Stimulated activated CD4-positive, alpha-beta T cell treated with anti-CD3 and anti-CD28 coated beads, Interleukin-2, amount 100 ng/mL, for 24 hours (primary cell): ENCODE measurements at places on chromosomes 3 and 15.

- DNase-seq = no peak
These were observed 2.1 kb downstream of the TNK2 start for GRCh38 chr3:195905970-195906864.

DNA sequence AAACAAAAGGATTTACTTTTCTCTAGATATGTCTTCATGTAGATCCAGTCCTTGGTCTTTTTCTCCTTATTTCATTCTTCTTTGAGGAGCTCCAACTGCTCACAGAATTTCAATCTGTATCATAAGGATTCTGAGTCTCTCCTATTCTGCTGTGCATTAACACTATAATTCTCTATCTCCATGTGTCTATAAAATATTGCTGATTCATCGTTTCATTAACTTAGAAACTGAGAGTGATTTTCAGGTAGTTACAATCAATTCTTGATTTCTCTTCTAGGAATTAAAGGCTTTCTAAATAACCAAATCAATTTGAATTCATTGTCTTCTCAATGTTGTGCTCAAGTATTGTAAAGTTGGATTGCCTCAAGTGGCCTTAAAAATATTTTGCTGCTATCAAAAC is 651.5 kb upstream of the CADM2 start:
- DNase-seq = no peak

DNA sequence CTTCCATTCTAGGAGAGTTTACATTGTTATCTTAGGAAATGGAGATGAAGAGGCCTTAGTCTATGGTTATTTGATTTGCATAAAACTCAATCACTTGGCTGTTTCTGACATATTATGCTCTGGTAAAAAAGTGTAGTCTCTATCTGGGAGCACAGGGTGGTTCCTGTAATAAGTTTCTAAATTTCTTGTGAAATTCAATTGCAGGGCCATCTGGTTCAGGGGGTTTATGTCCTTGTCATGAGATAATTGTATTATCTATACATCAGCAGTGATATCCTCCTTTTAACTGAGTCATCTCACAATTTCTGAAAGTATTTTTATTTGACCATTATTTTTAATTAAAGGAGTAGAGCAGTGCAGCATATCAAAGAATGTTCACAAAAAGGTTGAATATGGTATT is 203.3 kb downstream of the MFSD1 start:
- DNase-seq = no peak

- DNase-seq = no peak
These were observed 26.9 kb downstream of the PIERCE2 start for GRCh38 chr15:55434989-55435825.

GRCh38 chr15:91866971-91867372 is 13.5 kb downstream of the SLCO3A1 start:
- no peak for DNase-seq

DNA sequence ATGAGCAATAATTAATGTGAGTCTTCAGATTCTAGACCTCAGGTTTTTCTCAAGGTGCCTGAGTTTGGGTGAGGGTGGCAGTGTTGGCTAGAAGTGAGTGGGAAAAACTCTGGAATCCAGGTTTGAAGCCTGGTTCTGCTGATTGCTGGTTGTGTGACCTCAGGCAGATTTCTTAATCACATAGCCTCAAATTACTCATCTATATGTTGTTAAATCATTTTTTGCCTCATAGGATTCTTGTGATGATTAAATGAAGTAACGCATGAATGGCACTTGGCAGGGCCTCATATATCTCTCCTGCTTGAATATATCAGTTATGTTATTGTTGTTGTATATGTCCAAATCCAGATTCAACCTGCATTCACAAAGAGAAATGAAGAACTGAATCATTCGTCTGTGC is 60.5 kb downstream of the NR2F2 start:
- no peak for DNase-seq

DNA sequence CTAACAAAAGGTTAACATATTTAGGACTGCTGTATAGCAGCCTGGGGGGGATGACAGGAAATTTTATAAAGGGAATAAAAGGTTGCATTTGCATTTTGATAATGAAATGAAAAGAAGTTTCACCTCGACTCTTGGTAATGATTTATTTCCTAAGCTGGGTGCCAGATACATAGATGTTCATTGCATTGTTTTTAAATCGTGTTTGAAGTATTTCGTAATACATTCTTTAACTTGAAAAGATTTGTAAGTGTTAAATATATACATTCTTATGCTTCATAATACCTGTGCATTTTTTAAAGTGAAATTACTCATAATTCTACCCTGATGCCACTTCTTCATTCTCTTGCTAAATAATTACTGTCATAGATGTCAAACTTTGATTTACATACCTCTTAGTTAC is 22.8 kb downstream of the LDHAL6B start:
- no peak for DNase-seq

- DNase-seq = no peak
These were observed 141.4 kb downstream of the GREM1 start for GRCh38 chr15:32859251-32859650.

GRCh38 chr15:57692709-57693108 is 13.8 kb upstream of the POLR2M start:
- DNase-seq = no peak

GRCh38 chr3:161694682-161695564 is 198.3 kb downstream of the OTOL1 start:
- DNase-seq = no peak

GRCh38 chr3:128456776-128457715 is 9.6 kb downstream of the DNAJB8 start:
- no peak for DNase-seq

DNA sequence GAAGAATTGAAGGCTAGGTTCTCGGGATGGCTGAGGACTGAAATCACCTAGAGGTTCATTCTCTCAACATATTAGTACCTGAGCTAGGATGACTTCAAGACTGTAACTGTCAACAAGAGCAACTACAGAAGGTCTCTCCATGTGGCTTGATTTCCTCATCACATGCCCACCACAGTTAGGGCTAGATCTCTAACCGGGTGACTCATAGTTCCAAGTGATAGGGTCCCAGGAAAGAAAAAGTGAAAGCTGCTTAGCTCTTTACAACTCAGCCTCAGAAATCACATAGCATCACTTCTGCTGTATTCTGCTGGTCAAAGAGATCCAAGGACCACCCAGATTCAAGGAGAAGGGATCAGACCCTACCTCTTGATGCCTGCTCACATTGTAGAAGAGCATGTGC is 165.4 kb upstream of the AGTR1 start:
- no peak for DNase-seq

- DNase-seq = no peak
These were observed 253.7 kb upstream of the RASGRP1 start for GRCh38 chr15:38818157-38818790.

DNA sequence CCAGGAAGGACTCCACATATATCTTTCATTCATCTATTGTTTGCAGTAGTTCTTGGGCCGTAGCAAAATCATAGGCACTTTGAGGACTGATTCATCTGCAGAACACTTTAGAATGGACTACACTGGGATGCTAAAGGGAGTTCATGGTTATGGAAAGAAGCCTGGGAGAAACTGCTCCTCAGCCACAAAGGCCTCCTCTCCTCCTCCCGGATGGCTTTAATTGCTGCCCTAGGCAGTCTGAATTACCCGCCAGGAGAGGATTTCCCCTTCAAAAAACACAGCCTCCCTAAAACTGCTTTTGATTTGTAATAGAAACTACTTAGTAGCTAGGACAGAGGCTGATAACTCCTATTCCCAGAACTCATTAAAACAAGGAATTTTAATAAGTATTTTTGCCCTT is 4.6 kb downstream of the TMEM266 start:
- DNase-seq = no peak

- DNase-seq = no peak
These were observed 19.2 kb upstream of the GSK3B start for GRCh38 chr3:120113128-120114116.

- no peak for DNase-seq
These were observed 2.4 kb upstream of the ADGRG7 start for GRCh38 chr3:100606894-100607512.

DNA sequence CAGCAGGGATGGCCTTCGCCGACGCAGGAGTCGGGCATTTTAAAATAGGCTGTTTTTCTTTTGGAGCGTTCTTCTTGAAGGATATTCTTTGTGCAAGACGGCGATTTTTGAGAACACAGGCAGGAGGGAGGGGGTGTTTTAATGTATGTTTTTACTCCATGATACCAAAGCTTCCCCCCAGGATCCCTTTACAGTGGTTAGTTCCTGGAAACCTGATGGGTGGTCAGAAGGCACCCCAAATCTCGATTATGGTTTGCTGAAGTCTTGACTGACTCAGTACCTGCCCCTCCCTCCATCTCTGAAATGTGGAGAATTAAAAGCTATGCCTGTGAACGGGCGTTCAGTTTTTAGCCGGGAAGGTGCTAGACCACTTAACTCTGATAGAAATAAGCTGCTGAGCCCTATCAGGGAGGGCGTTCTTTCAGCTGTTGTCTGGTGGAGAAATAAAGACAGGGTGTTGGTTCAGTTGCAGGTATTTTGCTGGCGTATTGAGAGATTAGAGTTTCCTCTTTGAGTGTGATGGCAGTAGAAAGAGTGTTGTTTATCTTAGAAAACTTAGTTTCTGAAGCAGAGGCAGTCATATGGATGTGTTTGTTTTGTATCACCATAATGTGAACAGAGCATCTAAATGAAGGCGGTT is 3.4 kb downstream of the IGF1R start:
- no peak for DNase-seq

DNA sequence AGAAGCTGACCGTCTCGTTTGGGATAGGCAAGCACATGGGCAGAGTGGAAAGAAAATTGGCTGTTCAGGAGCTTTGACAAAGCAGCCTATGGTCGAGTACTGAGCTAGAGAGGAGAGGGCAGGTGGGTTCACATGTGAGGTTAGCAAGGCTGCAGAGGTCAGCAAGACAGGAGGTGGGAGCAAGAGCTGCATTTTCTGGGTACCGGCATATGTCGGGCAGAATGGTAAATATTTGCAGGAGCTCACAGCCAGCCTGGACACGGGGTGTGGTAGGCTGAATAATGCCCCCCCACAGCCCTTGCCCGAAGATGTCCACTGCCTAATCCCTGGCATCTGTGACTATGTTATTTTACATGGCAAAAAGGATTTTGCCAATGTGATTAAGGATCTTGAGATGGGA is 8.3 kb downstream of the RARRES1 start:
- no peak for DNase-seq

GRCh38 chr3:192445770-192446644 is 281.3 kb downstream of the FGF12 start:
- no peak for DNase-seq

GRCh38 chr3:77259694-77260093 is 219.8 kb downstream of the ROBO2 start:
- no peak for DNase-seq

- DNase-seq = no peak
These were observed 27.3 kb downstream of the RBM6 start for GRCh38 chr3:49967291-49967690.

DNA sequence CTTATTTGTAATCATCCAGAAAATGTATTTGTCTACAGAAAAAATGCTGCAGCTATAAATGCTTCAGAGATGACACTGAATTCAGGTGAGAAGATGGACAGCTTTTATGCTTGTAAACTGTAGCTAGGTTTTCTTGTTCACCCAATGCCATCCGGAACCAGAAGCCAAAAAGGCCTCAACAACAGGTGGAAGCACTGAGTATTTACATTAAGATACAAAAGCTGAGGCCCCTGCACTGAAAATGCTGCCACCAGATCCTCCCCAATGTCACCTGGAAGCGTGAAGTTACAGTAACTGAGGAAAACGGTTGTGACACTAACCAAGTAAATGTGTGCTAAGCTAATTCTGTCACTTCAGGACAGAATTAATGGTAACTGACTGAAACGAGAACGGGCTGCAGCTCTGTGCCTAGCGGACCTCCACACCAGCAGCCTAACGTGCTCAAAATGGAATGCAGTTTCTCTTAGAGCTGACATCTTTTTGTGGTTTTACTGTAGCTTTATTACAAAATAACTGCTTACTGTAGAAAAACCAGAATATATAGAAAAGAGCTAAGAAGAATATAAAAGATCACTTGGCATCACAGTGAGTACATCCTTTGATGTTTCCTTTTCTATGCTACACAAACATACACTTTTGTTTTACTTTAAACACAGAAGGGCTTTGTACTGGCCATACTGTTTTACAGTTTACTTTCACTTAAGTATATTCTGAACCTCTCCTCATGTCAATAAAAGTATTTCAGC is 7.6 kb downstream of the CHSY1 start:
- no peak for DNase-seq

GRCh38 chr15:92524874-92525565 is 130.6 kb downstream of the FAM174B start:
- DNase-seq = no peak

- DNase-seq = no peak
These were observed 240.4 kb upstream of the BHLHE40 start for GRCh38 chr3:4738737-4739274.

DNA sequence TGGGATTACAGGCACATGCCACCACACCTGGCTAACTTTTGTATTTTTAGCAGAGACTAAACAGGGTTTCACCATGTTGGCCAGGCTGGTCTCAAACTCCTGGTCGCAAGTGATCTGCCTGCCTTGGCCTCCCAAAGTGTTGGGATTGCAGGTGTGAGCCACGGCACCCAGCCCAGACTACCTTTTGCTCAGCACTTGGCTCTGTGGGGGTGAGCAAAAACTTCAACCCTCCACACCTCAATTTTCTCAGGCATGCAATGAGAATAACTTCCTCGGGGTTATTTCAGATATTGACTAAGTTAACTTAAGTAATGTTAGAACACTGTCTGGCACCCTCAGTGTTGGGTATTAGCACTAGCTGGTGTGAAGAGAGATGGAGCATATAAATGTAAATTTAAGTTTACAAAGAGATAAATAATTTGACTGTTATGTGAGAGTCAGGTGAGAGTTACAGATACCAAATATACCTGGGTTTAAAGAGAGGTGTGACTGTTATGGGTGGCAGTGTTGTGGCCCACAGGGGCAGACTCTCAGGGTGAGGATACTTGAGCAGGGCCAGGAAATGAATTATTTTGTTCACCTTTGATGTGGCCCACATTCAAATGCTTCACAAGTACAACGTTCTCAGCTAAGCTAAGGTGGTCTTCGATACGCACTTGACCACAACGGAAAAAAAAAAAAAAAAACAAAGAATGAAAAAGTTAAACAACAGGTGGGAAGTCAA is 29.0 kb downstream of the CPOX start:
- DNase-seq = no peak

DNA sequence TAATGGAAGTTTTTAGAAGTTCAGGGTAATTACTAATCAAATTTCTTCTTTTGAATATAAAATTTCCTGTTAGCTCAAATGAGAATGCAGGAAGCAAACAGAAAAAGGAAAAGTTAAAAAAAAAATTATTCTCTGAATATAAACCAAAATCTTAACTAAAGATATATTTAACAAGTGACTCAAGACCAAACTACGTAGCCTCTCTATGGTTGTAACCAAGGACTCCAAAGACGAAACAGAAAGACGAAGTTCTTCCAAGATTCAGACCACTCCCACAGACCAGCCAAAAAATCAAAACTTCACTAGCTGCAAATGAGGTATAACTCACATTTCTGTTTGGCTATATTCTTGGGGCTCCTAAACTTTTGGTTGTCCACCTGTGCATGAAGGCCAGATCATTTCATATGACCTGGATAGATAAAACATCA is 846.5 kb upstream of the ALCAM start:
- no peak for DNase-seq

DNA sequence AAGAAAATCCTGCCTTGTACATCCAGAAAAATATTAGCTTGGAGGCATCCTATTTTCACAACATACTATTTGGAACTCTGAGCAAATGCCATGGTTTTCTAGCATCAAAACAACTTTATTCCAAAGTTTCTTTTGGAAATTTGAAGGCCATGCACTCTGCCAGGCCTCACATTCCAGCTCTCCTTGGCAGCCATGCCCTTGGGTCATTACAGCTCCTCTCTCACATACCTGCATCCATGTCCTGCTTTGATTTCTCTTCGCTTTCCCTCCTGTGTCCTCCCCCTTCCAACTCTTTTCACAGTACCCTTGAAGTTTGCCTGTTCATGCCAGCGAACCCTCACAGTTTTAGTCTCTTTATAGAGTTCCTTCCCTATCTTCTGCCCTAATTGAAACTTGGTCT is 70.9 kb upstream of the TPRG1 start:
- DNase-seq = no peak
